Activated T-helper 1 cell treated with anti-CD3 and anti-CD28 coated beads, Interleukin-12 subunit alpha, Interleukin-12 subunit beta, Interleukin-2, Interleukin-4 antibody, amounts not matched to agents 30 ng/mL and 10 ng/mL and 1 ng/mL, durations not matched to agents 14 hours and 24 hours and 36 hours (primary cell): ENCODE measurements at places on chromosomes 4 and X. TPM values are rescaled to one million over a fixed set of nuclear protein-coding genes. Genes with fewer than 3 reads are reported as not detected.

The IBSP gene
- not detected in 2 replicates for total RNA-seq

The AMTN gene
- total RNA-seq = not detected in 2 replicates

The CABS1 gene
- not detected in 2 replicates for total RNA-seq

The FAM47E gene
- not detected in 2 replicates for total RNA-seq

The PAGE1 gene
- total RNA-seq = not detected in 2 replicates

The PPP3CA gene
- total RNA-seq = 10.0 and 11.3 TPM in 2 replicates

The DDIT4L gene
- 0.34 and 0.76 TPM in 2 replicates for total RNA-seq

The CTSO gene
- 0.73 and 0.93 TPM in 2 replicates for total RNA-seq

The GPRIN3 gene
- total RNA-seq = 37.1 and 39.0 TPM in 2 replicates

The NOX1 gene
- not detected in 2 replicates for total RNA-seq

The SLC2A9 gene
- total RNA-seq = 3.4 and 4.5 TPM in 2 replicates

The TRMT2B gene
- 17.2 and 19.3 TPM in 2 replicates for total RNA-seq

The FAM236B gene
- not detected in 2 replicates for total RNA-seq

The TCP11X2 gene
- not detected in 2 replicates for total RNA-seq

The EGFL6 gene
- total RNA-seq = 2.0 and 2.5 TPM in 2 replicates

The NAP1L5 gene
- total RNA-seq = 5.5 and 6.1 TPM in 2 replicates

The SULT1B1 gene
- 0.17 and 0.26 TPM in 2 replicates for total RNA-seq

The CXXC4 gene
- not detected in 2 replicates for total RNA-seq

The ARHGEF9 gene
- 18.9 and 20.2 TPM in 2 replicates for total RNA-seq

The GABRA4 gene
- not detected in 2 replicates for total RNA-seq

The TAF7L gene
- total RNA-seq = 0.10 and 0.36 TPM in 2 replicates

The IDUA gene
- 33.8 and 34.3 TPM in 2 replicates for total RNA-seq

The AKAP14 gene
- total RNA-seq = not detected in 2 replicates

The SLC6A8 gene
- total RNA-seq = 5.9 and 6.0 TPM in 2 replicates

The TLR1 gene
- total RNA-seq = 1.9 and 2.7 TPM in 2 replicates

The PAGE5 gene
- total RNA-seq = not detected in 2 replicates

The SUPT20HL1 gene
- 0.07 TPM in 1 of 2 replicates, not detected in the other for total RNA-seq

The ARX gene
- not detected in 2 replicates for total RNA-seq

The AWAT2 gene
- not detected in 2 replicates for total RNA-seq

The CFI gene
- total RNA-seq = 0.10 TPM in 1 of 2 replicates, not detected in the other
